ENCODE measurements at places on chromosomes 13 and 19.

DNA sequence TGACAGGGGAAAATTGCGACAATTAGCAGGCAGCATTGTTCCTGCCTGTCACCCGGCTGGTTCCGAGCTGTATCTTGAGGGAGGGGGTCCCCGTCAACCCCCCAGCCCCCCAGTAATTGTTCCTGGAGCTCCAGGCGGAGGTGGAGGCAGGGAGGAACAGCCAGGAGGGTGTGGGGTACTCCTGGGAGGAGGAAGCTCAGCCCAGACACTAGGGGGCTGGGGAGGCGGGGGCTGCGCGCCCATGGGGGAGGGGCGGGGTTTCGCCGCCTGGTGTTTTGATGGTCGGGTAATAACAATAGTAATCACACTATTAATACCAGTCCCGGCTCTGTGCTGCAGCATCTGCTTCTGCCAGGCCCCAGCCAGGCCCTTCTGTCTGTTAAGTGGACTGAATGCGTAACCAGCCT, 8.6 kb downstream of the NPAS1 start:
- peak; percentile 48 for DNase-seq

DNA sequence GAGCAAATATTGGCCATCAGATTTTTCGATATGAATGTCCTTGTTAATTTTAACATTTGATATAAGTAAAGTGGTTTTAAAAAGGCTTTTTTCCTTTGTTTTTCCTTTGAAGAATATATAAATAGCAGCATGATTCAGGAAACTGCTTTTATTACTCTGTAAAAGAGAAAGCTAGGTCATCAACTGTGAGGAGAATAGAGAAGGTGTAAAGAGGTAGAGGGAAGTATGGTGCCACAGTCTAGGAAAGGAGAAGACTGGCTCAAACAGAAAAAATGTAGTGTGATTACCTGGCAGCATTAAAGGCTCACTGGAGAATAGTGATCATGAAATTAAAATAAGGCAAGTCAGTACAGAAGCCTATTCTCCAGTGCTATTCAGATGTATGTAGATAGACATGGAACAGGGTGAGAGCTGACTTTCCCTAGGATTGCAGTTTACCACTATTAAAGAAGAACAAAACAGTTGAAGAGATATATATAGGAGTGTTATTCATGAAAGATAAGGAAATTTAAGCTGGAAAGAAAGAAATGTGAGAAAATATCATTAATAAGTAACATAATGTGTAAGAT, 1115.9 kb upstream of the PCDH9 start:
- no peak for DNase-seq

GRCh38 chr13:77510156-77510555, 25.4 kb upstream of the SCEL start:
- no peak for DNase-seq

DNA sequence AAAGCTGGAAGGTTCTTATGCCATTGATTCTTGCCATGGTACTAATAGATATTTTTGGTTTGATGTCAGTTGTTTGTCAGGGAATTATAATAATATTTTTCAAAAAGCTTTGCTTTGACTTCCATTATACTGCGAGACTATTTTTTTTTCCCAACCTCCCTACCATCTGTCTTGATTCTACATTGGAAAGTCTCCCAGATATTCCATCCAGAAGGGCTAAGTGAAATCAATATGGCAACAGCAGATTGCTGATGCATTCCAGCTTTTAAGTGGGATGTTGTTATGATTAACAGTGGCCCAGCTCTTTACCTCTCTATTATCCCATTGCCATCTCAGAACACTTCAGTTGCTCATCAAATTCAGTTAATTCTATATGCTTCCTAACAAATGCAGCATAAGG, 247.4 kb downstream of the OXGR1 start:
- no peak for DNase-seq

DNA sequence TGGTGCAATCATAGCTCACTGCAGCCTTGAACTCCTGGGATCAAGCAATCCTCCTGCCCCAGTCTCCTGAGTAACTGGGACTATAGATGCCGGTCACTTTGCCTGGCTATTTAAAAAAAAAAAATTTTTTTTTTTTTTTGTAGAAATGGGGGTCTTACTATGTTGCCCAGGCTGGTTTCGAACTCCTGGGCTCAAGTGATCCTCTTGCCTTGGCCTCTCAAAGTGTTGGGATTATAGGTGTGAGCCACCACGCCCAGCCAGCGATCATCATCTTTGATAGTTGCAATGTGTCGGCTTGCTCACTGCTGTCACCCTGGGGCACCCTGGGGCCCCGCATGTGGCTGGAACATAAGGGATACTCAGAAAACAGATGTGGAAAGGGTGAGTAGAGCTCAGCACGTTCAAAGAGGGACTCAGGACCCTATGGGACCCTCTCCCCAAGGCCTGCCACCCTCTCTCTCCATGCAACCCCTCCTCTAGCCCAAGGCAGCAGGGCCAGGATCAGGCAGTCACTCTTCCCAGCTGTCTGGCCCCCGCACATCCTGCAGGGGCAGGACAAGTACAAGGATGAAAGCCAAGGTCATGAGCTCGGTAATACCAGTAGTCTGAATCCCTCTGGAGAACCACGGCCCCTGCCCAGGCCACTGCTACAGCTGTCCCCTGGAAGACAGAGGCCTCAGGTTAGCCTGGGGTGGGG, 6.5 kb upstream of the CCL25 start:
- no peak for DNase-seq

DNA sequence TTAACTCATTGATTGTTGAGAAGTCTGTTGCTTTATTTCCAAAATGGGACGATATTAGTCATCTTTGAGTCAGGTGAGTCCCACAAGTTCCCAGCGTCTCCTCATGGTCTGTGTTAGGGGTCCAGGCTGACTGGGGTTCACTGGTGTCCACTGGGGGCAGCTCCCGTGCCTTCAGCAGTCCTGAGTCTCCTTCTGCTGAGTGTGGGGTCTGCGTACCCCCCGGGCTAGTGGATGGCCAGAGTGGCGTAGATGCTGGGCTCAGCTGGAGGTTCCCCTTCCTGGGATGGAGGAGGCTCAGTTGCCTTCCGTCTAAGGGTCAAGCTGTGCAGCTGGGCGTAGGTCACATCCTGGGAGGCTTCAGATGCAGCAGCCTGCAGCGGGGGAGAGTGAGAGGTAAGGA, 5.9 kb downstream of the LILRB3 start:
- DNase-seq: no peak

GRCh38 chr19:18932216-18932841, 8.7 kb downstream of the HOMER3 start:
- DNase-seq: peak; percentile 68

DNA sequence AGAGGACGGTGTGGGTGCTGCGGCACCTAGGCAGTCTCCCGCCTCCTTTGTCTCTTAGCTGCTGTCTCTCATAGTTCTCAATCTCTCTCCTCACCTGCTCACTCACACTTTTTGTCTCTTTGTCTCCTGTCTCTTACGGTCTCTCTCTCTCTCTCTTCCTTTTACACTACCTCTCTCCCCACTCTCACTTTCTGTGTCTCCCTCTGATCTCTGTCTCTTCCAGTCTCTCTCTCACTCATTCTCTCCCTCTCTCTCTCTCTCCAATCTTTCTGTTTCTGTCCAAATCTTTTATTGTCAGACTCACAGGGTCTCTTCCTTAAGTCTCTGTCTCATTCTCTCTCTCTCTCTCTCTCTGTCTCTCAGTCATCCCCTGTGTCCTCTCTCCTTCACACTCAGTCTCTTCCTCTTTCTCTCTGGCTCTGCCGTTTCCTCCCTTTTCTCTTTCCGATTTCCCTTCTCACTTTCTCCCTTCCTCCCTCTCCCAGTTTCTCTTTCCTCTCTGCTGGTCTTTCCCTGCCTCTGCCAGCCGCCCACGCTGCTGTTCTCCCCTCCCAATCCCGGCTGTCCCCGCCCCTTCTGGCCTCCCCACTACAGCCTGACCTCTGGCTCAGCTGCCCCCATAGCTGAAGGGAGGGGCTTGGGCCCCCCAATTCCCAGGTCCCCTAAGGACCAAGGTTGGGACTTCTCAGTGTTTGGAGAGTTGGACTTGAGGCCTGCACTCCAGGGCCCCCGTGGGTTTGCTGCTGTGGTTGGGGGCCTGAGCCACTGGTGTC, at the start of gene PLEKHA4:
PLEKHA4 (minus strand) TSS at position 504 of the 773 bp plus-strand sequence. CDS start 997 bp downstream, outside the sequence.
- DNase-seq: peak; percentile 45
